Kidney capillary endothelial cell (primary cell): ENCODE measurements at places on chromosomes 12 and 14.

DNA sequence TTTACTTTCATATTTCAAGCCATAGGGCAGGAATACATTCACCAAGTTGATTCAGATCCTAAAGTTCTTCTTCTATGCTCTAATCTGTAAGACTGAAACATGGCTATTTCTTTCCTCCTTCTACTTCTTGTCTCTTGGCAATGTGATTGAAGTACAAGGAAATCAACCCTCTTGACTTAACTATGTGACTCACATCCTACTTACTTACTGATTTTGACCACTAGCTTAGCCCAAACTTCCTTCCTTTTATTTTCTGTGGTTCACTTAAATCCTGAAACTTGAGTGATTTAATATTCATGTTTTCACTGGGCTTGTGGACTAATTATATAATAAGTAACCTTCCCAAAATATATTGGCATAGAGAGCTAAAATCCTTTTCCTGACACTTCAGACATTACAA lies 111.2 kb upstream of the NOVA1 start:
- peak; percentile 49 for DNase-seq

- no peak for DNase-seq
Observed at GRCh38 chr14:21703357-21704326, 30.0 kb upstream of the OR4E1 start.

DNA sequence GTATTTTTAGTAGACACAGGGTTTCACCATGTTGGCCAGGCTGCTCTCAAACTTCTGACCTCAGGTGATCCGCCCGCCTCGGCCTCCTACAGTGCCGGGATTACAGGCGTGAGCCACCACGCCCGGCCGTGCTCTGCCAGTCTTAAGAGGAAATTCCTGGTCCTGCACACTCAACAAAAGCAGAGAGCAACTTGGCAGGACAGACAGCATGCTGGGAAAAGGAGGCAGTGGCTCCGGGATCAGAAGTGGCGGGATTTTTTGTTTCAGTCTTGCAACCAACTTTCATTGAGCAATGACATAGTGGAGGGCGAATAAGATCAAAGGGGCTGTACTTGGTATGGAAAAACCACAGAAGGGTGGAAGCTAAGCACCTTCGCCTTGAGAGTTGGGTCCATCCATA lies 2.1 kb downstream of the CKAP4 start:
- DNase-seq = peak; percentile 24

DNA sequence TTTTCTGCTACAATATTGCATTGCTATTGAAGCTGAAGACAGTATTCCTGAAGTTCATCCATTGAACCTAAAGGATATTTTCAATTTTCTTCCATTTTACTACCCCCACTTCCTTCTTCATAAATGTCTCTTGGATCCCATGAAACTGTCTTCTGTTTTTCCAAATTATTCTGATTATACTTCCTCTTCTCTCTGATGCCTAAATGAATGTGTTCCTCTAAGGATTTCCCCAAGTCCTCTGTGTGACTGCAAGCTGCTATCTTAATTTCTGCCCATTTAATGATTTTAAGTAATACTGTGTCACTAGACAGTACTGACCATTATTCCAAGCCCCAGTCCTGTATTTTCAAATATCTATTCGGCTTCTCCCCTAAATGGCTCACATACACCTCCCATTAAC lies 102.9 kb downstream of the TAOK3 start:
- DNase-seq = no peak

- DNase-seq = no peak
Observed at GRCh38 chr14:34128665-34129064, 177.8 kb upstream of the EGLN3 start.

DNA sequence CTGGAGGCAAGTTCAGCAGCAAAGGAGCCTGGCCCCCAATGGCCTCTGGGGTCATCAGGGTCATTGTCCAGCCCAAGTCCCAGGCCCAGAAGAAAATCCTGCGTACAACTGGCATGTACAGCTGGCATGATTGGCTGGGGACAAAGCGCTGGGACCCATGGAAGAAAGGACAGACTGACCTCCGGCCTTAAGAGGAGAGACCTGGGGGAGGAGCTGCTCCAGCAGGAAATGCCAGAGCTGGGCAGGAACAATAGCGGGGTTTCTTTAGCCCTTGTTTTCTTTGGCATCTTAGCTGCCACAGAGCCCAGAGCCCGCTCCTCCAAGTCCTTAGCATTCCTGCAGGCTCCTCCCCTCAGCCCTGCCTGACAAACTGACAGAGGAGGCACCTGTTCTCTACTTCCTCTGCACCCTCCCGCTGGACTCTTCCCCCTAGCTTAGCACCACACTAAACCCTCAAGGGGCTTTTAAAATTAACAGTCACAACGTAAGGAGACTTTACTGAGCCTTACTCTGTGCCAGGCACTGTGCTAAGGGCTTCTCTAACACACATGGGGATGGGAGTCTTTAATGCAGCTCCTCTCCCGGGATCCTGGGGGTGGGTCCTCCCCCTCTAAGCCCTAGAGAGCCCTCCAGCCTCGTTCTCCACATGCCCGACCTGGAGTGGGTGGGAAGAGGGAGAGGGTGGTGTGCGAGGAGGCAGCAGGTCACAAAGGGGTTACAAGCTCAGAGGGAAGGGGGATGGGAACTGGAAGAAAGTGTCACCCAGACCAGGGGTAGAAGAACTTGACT lies 1.8 kb upstream of the AQP5 start:
- DNase-seq = peak; percentile 63

GRCh38 chr14:88106377-88106776 lies 101.4 kb downstream of the GPR65 start:
- DNase-seq = no peak

DNA sequence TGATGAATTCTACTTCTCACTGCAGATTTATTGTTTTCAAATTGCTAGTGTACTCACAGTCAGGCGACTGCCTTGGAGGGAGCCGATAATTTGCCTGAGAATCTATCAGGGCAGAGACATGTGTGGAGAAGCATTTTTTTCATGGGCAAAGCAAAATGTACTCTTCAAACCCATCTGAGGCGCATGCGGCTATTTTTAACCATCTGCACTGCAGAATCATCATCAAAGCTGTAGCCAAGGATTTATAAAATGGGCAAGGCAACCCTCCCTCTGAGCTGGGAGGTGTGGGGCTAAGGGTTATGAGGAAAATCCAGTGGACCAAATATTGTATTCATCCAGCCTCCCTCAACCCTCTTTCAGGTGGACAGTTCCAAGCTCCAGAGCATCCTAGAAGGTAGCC lies 37.7 kb downstream of the BEST3 start:
- no peak for DNase-seq

- no peak for DNase-seq
Observed at GRCh38 chr14:26448181-26448855, 149.5 kb downstream of the NOVA1 start.

- peak; percentile 48 for DNase-seq
Observed at GRCh38 chr14:30521899-30522736, 36.8 kb upstream of the G2E3 start.

GRCh38 chr12:110742718-110743570 lies at the start of gene PPP1CC:
TSS of gene PPP1CC (minus strand) at chr12:110742891. CDS start at chr12:110742707, 184 bp downstream.
- peak; percentile 93 for DNase-seq

GRCh38 chr14:55448141-55448614 lies 7.8 kb upstream of the TBPL2 start:
- DNase-seq = peak; percentile 99

DNA sequence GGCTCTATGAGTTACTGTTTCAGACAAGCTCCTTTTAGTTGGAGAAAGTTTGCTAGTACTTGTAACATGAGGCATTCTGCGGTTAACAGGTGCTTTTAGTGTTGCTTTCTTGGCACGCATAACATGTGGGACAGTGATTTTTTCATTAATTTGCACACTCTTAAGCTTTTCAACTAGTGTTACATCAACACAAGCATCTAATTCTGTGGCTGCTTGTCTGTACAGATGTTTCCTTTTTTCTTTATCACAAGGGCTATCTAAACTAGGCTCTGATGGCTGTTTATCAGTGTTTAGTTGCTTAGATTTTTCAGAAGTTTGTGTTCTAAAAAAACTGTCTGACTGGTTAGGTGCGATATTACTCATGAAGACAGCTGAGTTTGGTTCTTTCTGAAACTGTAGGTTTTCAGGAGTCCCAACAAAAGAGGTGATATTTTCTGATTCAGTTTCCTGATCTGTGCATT lies 120.1 kb downstream of the RALGAPA1 start:
- DNase-seq = no peak

- no peak for DNase-seq
Observed at GRCh38 chr14:104701383-104702076, 12.1 kb downstream of the INF2 start.

- DNase-seq = peak; percentile 59
Observed at GRCh38 chr14:38992067-38992844, 110.8 kb downstream of the SEC23A start.

- no peak for DNase-seq
Observed at GRCh38 chr12:112349431-112349830, 32.8 kb downstream of the HECTD4 start.

DNA sequence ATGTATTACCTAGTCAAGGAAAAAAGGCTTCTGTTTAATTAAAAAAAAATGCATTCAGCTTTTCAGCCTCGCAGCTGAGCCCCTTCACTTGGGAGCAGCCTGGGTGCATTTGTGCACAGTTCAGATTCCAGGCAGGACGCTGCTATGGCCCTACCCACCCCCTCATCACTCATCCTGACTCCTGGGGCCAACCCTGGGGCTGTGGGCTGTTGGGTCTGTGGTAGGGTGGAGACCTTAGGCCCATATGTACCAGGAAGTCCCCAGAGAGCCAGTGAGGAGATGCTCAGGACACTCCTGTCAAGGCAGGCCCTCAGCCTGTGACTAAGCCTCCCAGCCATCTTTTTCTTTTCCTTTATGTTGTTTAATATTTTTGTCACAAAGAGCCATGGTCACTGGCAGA lies 9.3 kb upstream of the CDCA4 start:
- DNase-seq = no peak

DNA sequence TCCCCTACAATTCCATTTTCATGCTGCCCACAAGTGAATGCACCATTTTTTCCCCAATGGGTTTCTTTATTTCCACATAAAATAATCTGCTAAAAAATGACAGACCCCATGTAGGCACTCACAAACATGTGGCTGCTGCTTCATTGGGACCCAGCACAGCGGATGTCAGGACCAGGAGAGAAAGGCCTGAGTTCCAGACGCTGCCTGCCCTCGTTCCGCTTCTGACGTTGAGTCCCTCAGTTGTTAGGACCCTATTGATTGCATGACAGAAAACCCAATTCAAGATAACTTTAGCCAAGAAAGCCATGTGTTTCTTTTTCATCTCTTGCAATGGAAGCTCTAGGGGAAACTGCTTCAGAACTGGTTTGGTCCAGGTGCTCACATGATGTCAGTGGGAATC lies 34.6 kb downstream of the ADGRD1 start:
- no peak for DNase-seq

DNA sequence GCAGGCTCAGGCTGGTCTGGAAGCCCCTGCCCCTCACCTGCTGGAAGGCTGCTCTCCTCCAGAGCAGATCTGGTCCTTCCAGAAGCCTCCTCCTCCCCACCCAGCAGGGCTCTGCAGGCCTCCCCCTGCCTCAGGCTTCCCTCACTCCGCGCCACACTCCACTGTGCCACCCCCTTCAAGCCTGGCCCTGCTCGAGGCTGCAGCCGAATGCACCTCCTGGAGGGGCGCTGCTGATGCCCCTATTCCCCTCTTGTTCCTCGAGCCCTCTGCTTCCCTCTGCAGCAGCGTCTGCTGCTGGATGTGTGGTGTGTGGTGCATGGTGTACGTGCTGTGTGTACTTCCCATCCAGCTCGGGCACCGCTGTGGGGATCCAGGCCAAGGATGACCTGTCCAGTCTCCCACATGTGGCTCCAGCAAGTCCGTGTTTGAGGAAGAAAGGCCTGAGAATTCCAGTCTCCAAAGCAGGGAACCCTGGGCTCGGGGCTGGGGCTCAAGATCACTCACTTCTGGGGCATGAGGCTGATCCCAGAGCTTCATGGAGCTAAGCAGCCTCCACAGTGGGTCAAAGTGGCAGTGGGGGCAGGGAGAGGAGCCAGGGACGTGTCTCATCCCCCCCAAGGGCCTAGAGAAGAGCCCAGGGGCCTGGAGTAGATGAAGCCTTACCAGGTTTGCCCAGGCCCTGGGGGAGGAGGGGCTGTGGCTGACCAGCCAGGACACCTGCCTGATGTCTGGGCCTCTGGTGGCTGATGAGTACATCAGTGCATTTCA lies 136.0 kb upstream of the C14orf180 start:
- no peak for DNase-seq

- DNase-seq = no peak
Observed at GRCh38 chr12:101941306-101942249, 64.2 kb downstream of the DRAM1 start.

- DNase-seq = no peak
Observed at GRCh38 chr12:131378176-131378842, 332.6 kb upstream of the SFSWAP start.

GRCh38 chr12:79747274-79747673 lies 56.5 kb upstream of the PAWR start:
- no peak for DNase-seq

DNA sequence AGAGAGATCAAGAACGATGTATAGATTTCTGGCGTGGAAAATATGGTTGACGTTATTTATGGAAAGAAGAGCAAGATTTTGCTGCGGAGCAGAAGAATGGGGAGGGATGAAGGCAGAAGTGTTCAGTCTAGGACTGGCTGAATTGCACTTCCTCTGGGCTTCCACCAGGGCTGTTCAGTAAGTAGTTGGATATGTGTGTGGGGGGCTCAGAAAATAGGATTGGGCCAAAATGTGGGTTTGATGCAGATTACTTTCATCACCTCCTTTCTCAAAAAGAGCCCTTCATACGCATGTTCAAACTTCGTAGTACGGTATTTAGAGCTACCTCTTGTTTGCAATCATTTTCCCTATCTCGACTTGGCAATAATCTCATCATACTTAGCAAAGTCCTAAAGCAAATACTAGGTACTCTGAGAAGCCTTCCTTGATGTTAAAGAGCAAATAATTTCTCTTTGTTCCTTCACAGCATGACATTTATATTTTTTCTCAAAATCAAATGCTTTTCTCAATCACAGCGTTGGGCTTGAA lies 349.4 kb downstream of the NELL2 start:
- no peak for DNase-seq
